NCI-H2107 (cell line): ENCODE measurements at places on chromosomes 2 and 18.

- no peak for DNase-seq
Observed at GRCh38 chr2:218744615-218745014, 34.0 kb downstream of the TTLL4 start.

- no peak for DNase-seq
Observed at GRCh38 chr2:118530976-118531375, 316.5 kb downstream of the EN1 start.

- no peak for DNase-seq
Observed at GRCh38 chr2:33607905-33608304, 8.8 kb upstream of the FAM98A start.

- DNase-seq: no peak
Observed at GRCh38 chr2:109528811-109529501, 84.8 kb downstream of the SEPTIN10 start.

DNA sequence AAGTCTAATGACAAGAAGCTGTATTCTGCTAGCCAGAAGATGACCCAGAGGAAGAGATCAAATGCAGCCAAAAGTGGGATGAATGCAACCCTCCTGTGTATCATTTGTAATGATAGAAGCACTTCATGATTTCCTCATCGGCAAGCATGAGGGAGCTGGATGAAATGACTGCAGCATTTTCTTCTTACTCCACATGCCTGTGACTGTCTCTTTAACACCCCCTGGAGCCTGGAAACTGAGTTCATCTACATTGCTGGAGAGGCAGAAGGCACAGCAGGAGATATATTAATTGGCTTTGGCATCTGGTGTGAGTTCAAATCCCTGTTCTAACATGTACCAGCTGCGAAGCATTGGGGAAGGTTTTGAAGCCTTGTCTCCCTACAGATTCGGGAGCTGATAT, 37.7 kb downstream of the ID2 start:
- no peak for DNase-seq

DNA sequence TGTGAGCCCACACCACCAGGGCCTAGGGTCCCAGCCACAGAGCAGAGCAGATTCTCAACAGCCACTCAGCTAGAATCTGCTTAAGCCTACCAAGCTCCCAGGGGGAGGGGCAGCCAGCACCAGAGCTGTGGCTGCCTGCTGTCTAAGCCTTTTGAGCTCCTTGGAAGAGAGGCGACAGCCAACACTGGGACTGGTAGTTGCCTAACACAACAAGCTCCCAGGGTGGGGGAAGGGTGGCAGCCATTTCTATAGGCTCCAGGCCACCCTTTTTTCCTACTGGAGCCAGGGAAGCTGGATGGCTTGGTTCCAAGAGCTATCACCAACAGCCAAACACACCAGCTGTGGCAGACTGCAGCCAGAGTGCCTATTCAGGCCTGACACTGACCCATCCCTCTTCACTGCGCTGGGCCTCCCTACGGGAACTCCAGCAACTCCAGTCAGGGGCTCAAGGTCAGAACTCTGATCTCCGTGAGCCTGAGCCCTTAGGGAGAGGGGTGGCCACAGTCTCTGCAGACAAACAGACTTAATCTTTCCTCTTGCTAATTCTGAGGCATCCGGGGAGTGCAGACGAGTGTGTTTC, 1824.3 kb upstream of the CELF4 start:
- no peak for DNase-seq

DNA sequence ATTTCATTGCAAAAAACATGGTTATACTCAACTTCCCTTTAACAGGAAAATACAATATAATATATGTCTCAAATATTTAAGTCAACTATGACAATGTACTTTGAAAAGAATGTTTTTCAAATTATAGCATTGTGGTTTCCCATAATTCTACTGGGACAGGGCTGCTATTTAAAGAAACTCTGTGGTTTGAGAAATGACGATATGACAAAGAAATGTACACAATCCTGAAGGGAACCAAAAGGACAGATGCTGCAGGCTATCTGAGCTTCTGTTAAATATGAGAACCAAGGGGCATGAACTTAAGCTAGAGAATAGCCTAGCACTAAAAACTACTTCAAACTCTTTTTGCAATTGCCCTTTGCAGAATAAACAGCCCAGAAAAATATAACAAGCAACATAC, 415.9 kb downstream of the GRB14 start:
- no peak for DNase-seq

- DNase-seq: no peak
Observed at GRCh38 chr2:119204525-119204924, 19.1 kb upstream of the STEAP3 start.

- DNase-seq: no peak
Observed at GRCh38 chr2:239820836-239821693, 204.1 kb downstream of the NDUFA10 start.

- DNase-seq: no peak
Observed at GRCh38 chr2:100235098-100235497, 87.2 kb downstream of the LONRF2 start.

- no peak for DNase-seq
Observed at GRCh38 chr2:71748227-71748626, 294.9 kb downstream of the DYSF start.

DNA sequence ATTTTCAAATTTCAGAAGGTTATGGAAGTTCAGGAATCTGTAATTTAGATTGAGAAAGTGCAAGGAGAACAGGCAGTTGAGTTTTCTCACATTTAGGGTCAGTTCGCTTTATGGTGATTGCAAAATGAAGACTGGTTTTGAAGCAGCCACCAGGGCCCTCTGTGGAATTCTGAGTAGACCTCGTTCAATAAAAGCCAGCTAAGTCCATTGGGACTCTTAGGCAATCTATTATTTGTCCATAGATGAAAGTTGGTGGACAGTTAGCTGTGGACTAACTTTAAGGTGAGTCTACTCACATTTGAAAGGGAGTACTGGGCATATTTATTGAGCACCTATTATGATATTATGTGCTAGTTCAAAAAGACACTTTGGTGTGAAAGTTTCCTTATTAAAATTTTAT, 266.3 kb upstream of the LINC00305 start:
- DNase-seq: no peak

DNA sequence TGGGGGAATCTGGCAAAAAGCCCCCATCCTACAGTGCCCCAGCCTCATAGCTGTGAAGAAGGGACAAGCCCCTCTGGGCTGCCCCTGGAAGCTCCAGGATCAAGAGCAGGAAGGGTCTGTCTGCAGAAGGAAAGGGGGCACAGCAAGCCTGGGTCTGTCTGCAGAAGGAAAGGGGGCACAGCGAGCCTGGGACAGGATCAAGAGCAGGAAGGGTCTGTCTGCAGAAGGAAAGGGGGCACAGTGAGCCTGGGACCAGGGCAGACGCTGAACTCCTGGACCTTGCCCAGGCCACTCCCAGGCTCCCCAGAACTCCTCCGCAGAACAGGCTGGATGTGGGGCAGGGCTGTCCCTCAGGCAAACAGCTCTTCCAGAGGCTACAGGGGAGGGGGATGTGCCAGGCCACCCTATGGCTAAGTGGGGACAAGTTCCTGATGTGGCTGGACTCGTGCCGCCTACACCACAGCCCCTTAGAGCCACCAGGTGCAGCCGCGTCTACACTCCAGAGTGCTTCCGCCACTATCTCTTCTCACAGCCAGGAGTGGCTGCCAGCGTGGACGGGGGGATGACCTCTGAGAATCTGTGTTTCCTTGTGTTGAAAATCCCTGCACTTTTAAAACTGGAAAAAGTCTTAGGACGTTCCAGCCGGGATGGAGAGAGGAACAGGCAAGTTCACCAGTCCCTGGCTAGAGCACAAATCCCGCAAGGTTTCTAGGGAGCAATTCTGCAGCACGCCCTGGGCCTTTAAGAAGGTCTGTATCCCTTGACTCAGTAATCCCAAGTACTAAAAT, 20.8 kb downstream of the KIF1A start:
- no peak for DNase-seq

- no peak for DNase-seq
Observed at GRCh38 chr2:227163485-227163997, 464 bp downstream of the COL4A4 start.

- no peak for DNase-seq
Observed at GRCh38 chr2:95287336-95287735, 9.8 kb upstream of the KCNIP3 start.

DNA sequence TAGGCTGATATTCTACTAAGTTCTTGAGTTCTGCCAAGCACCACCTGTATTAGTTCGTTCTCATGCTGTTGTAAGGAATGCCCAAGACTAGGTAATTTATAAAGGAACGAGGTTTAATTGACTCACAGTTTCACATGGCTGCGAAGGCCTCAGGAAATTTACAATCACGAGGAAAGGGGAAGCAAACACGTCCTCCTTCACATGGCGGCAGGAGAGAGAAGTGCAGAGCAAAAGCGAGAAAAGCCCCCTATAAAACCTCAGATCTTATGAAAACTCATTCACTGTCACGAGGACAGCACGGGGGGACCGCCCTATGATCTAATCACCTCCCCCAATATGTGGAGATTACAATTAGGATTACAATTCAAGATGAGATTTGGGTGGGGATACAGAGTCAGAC, 47.7 kb upstream of the YWHAQ start:
- DNase-seq: no peak

- DNase-seq: no peak
Observed at GRCh38 chr2:6845312-6845711, 20.4 kb downstream of the CMPK2 start.

DNA sequence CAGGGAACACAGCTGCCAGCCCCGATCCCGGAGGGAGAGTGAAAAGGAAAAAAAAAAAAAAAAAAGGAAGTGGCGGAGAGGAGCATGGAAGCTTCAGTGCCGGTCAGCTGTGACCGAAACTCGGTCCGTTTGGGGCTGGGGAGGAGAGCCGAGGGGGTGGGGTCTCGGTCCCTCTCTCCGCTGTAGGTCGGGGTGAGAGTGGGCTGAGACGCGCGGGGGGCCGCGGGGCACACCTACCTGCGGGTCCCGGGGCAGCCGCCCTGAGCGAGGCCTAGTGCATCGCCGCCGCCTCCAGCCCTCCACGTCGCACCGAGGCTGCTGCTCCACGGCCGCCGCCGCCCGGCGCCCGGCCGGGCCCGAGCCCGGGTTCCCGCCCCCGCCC, 536 bp downstream of the VPS54 start:
- no peak for DNase-seq

DNA sequence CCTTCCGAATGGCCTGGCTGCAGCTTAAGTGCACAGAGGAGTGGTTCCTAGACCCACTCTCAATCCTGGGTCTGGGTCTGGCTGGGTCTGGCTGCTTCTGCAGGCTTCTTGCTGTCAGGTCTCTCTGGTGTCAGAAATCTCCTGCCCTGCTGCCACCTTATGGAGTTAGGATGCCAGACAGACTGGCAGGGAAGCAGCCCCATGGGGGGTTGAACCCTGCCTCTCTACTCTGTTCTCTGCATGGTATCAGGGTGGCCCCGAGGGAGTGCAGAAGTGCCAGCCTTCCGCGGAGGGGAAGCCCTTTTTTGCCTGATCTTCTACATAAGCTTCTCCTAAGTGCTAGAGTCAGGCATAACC, 89.4 kb downstream of the ZCCHC2 start:
- no peak for DNase-seq

- no peak for DNase-seq
Observed at GRCh38 chr2:117411983-117412382, 402.5 kb upstream of the DDX18 start.

GRCh38 chr18:76179257-76179656, 315.8 kb downstream of the ZNF516 start:
- DNase-seq: no peak

- DNase-seq: no peak
Observed at GRCh38 chr2:8414946-8415879, 266.6 kb upstream of the ID2 start.

- DNase-seq: no peak
Observed at GRCh38 chr2:23545811-23546210, 160.8 kb downstream of the KLHL29 start.
